SW 1271 (cell line): ENCODE measurements at places on chromosomes 3 and 15.

DNA sequence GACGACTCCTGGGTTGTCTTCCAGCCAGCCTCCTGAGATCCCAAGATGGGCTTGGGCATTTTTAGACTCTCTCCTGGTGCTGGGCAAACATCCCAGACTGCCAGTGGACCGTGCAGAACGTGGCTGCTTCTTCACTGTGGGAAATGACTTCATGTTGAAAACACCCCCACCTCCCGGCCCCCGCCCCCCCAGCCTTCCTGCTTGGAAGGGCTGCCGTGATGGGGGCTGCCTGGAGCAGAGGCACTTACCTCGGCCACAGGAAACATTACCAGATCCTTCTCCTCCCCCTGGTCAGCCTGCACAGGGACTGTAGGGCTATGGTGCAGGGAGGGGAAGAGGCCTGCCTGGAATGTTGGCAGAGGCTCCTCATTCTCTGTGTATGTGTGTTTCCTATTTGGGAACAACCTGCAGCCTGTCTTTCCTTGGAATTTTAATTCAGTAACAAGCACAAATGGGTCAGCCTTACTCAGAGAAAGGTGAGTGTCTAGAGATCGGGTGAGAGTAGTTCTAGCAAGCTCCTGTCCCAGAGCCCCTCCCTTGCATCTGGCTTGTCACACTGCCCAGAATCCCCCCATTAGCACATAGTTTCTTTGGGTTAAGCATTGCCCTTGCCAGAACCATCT is 90.8 kb downstream of the ANP32A start:
- no peak for DNase-seq

DNA sequence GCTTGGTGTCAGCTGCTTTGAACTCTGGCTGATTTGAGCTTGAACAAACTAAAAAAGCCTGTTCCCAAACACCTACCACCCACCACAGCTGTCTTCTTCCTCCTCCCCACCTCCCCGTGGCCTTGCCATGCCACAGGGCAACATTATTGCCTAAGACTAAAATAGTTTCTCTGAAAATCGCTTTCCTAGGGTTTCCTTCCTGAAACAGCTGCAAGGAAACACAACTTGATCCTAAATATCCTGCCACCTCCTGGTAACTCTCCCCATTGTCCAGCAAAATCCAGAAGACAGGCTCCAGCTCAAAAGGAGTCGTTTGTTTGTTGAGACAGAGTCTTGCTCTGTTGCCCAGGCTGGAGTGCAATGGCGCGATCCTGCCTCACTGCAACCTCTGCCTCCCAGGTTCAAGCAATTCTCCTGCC is 193.9 kb upstream of the TPM1 start:
- peak; percentile 24 for DNase-seq

DNA sequence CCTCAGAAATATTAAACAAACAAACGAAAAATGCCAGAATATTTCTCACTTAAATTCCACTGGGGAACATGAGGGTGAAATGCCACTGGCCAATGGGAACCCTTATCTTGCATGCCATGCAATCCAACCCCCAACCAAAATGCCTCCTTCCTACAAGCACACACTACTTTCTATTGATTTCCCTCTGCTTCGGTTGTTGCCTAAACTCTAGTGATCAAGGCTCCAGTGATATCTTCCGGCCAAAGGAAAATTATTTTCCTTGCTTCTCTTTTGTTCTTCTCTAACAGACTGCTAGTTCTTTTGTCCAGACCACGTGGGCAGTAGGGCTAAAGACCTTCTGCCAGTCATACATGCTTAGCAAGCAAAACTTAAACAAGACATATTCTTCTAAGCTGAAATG is 115.7 kb downstream of the TMCC1 start:
- DNase-seq = no peak

- no peak for DNase-seq
These were observed 801.2 kb upstream of the ARPP21 start for GRCh38 chr3:34837848-34838741.
